ENCODE measurements at places on chromosomes 12 and 14. TPM values are rescaled to one million over a fixed set of nuclear protein-coding genes. Genes with fewer than 3 reads are reported as not detected.

DNA sequence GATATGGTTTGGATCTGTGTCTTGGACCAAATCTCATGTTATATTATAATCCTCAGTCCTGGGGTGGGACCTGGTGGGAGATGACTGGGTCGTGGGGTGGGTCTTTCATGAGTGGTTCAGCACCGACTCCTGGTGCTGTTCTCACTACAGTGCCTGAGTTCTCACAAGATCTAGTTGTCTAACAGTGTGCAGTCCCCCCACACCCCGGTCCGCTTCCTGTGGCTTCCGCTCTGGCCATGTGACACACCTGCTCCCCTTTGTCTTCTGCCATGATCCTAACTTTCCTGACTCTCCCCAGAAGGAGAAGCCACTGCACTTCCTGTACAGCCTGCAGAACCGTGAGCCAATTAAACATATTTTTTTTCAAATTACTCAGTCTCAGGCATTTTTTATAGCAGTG lies 1262.2 kb downstream of the TMEM121 start:
- DNase-seq, result no peak

DNA sequence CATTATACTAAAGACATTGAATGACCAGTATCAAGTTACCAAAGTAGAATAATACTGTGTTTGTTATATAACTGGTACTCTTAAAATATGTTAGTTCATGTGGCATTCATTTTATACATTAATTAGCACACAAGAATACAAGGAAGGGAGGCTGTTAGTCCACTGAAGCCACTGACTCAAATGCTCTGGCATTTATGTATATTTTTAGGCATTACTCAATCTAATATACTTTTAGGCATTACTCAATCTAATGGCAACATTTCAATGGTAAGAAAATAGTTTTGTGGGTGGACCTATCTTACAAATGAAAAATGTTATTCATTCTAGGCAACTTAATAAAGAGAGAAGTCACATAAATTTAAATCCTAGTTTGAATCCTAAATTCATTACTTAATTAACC lies 874.4 kb upstream of the USP15 start:
- DNase-seq, result no peak

- no peak for DNase-seq
Measured at GRCh38 chr12:117874842-117875434, 93.9 kb downstream of the KSR2 start.

DNA sequence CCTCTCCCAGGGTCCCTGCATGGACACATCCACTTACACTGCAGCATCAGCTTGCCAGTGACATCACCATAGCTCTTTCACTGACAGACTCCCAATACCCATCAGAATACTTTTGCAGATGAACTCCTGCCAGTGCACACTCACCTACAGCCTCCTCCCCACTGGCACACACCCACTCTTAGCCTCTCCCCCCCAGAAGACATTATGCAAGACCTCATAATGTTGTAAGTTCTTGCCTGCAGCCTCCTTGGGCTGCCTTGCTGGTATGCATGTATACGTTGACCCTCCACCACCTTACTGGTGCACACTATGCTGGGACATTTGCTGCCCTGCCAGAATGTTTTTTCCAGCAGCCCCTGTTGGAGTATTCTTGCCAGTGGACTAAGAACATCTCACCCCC lies 324.2 kb downstream of the AEBP2 start:
- DNase-seq, result no peak

- no peak for DNase-seq
Measured at GRCh38 chr12:46692606-46693005, 133.2 kb downstream of the SLC38A4 start.

DNA sequence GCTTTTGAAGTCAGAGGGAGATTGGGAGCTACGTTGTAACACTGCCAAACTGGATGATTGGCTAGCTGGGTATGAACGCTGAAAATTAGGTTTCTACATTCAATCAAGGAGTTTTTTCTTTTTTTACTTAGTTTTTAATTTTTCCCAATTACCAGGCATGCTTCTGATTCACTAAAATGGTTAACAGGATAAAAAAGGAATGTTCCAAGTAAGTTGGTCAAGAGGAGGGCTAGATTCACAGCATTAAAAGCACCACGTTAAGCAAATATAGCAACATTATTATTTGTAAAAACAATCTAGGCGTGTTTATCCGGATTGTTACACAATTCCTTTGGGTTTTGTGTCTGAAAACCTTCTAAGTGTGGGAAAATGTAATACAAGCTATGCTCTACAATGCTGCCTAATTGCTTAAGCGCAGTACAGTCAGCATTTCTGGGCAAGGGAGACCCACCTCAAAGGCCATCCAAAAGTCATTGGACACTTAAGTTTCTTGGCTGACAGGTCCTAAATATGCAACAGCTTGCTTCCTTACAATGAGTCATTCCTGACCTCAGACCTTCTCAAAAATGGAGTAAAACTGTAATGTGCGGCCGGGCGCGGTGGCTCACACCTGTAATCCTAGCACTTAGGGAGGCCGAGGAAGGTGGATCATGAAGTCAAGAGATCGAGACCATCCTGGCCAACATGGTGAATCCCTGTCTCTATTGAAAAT lies 1.2 kb downstream of the RPLP0 start:
- no peak for DNase-seq

GRCh38 chr14:94022532-94023411 lies 3.4 kb upstream of the OTUB2 start:
- DNase-seq, result no peak

The TAS2R14 gene
- polyA plus RNA-seq, result 0.58 TPM

GRCh38 chr14:102500158-102500662 lies 9.4 kb downstream of the ANKRD9 start:
- DNase-seq, result no peak

DNA sequence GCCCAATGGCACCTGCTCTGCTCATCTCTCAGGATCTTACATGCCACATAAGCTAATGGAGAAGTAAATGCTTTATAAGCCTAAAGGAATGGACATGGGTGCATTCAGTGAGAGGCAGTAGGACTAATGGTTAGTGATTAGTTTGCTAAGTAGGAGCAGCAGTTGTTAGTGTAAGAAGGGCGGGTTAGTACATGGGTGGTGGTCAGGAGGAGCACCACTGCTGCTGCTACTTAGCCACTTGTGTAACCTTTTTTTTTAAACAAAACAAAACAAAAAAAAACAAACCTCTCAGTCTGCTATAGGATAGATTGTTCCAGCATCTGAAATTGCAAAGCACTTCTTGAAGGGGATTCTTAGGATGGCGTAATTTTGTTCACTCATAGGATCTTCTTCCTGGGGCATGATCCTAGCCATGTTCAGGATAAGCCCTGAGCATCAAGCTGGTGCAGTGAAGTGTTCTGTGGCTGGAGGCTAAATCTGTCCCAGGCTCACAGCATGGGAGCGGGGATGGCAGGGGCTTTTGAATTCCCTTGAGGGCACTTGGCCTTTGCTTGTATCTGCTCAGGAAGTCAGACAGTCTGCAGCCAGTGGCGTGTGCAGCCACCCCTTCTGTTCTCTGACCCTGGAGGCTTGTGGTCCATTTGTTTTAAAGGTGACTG lies 63.6 kb downstream of the CHST11 start:
- no peak for DNase-seq

- DNase-seq, result no peak
Measured at GRCh38 chr12:104305349-104305748, 1.8 kb downstream of the EID3 start.

DNA sequence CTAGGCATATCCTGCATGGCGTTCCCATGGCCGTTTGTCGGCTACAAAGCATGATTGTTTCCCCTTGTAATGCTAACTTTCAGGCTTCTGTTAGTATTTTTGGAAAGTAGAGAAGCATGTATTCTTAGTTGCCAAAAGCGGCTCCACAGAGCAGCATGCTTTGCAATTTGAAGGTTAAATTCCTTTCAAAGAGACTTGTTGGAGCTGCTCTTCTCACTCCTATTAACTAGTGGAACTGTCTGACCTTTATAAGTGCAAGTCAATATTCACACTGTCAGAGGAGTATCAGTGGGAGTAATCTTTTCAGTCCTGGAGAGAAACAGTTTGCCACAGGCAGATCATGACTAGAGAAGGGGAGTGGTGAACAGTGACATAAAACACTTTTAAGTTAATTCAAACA lies 656.1 kb upstream of the NOVA1 start:
- DNase-seq, result no peak

- DNase-seq, result no peak
Measured at GRCh38 chr12:3947781-3948180, 74.6 kb upstream of the PARP11 start.

GRCh38 chr14:86086962-86087361 lies 557.0 kb downstream of the FLRT2 start:
- no peak for DNase-seq

The PRB4 gene
- polyA plus RNA-seq, result not detected

- no peak for DNase-seq
Measured at GRCh38 chr14:86035882-86036281, 505.9 kb downstream of the FLRT2 start.

DNA sequence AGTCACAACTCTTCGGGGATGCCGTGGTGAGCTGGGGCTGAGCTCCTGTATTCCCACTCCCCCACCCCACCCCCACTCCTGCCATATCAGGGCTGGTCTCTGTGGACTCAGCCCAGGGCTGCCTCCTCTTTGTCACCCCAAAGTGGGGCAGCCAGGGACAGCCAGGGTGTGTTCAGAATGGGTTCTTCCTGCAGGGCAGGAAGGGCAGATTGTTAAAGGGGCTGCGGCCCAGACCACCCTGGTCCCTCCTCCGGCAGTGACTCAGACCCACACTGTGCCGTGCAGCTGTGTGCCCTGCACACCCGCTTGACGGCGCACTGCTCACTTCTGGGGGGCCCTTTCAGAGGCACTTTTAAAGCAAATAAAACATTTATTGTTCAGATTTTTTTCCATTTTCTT lies 9.3 kb downstream of the SLC48A1 start:
- DNase-seq, result no peak

DNA sequence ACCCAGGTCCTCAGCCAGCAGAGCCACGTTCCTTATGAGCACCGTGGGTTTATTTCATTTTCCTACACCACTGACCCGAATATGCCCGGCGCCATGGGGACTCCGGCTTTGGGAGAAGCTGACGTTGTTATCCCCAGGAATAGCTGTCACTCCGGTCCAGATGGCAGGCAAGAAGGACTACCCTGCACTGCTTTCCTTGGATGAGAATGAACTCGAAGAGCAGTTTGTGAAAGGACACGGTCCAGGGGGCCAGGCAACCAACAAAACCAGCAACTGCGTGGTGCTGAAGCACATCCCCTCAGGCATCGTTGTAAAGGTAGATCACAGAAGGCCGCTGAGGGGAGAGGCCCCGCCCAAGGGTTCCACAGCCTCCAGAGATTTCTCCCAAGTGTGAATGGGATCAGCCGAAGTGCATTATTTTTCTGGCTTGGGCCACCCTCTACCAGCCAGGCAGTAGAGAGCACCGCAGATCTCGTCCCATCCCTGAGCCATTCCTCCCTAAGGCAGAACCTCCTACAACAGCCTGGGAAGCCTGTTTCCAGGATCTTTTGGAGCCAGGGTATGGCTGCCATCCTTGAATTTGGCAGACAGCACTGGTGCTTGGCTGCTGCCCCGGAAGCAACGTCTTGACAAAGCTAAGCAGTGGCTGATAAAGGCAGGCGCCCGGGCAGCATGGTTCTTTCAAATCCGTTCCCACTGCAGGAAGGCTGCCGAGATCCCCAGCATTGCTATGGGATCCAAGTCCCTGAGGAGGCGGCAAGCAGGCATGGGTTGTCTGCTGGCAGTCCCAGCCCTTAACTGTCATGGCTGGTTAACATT lies 17.8 kb downstream of the CDK2AP1 start:
- no peak for DNase-seq

GRCh38 chr12:24364921-24365320 lies 415.5 kb upstream of the SOX5 start:
- no peak for DNase-seq

DNA sequence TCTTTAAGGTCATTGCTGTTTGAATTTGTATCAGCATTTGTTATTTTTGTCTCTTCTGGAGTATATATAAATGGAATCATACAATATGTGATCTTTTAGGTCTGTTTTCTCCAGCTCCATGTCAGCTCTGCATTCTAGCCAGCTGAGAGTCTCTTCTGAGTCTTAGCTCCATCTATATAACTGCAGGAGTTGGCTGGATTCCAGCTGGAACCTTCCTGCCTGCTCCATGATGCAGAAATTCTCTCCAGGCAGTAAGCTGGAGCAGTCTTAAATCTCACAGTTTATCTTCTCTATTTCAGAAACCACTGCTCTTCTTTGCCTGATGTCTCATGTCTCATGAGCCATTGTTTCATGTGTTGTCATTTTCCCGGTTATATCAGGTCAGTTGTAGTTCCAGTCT lies 827.6 kb downstream of the NRXN3 start:
- no peak for DNase-seq

- DNase-seq, result no peak
Measured at GRCh38 chr14:81940651-81941050, 407.0 kb upstream of the SEL1L start.

DNA sequence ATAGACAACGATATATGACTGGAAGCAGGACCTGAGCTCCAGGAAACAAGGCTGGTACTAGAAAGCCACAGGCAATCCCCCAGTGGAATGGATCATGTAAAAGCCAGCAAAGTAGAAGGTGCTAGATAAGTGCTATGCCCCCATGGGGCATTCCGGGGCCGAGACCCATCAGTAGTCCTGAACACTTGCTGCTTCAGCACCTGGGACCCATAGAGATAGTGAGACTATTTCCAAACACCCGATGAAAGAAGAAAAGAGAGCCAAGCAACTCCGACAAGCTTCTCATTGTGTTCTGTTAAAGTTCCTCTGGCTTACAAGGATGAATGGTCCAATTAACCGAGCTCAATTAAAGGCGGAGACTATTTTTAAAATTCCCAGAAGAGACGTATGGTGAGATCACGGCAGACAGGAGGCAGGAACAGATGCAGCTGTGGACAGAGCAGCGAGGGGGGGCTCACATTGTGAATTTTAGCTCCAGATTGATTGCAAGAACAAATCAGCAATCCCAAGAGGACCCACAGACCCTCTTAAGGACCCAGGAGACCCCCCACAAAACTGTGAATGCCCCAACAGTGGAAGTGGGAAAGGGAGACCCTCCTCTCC lies 142.5 kb upstream of the OVCH1 start:
- DNase-seq, result no peak

DNA sequence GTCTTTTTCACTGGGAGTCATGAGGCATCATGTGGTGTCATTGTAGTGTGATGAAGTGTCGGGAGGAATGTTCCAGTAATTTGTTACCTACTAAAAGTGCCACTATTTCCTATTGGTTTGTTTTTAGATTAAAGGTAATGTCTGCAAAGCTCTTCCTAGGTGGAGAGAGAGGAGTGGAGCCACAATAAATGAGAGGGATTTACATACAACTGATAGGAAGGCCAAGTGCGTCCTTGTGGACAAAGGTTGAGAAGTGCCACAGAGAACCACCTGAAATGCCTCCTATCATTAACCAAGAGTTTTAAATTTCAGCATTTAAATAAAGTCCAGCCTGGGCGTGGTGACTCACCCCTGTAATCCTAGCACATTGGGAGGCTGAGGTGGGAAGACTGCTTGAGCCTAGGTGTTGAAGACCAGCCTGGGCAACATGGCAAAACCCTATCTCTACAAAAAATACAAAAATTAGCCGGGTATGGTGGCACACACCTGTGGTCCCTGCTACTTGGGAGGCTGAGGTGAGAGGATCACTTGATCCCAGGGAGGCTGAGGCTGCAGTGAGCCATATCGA lies 2.5 kb upstream of the SNX6 start:
- DNase-seq, result no peak
